ENCODE measurements at places on chromosomes 2 and 18.

- H3K36me3 ChIP-seq, result no peaks in the 10 kb centered on the region
- H3K27me3 ChIP-seq, result no peaks in the 10 kb centered on the region
- peak overlapping the region; percentile 90 for H3K4me3 ChIP-seq
- H3K4me1 ChIP-seq, result peaks cover 7% of the 10 kb centered on the region
- peak overlapping the region; percentile 89 for H3K27ac ChIP-seq
- DNase-seq, result peak; percentile 41
Measured at GRCh38 chr18:23136326-23137096, 1.2 kb downstream of the CABLES1 start.

- no peak overlapping the region for H3K4me3 ChIP-seq
- DNase-seq, result no peak
- H3K4me1 ChIP-seq, result no peaks in the 10 kb centered on the region
- H3K27me3 ChIP-seq, result no peaks in the 10 kb centered on the region
Measured at GRCh38 chr18:58058720-58059119, 14.7 kb downstream of the NEDD4L start.

GRCh38 chr2:222835143-222835822 lies 25.6 kb upstream of the ACSL3 start:
- no peaks in the 10 kb centered on the region for H3K4me1 ChIP-seq
- DNase-seq, result no peak
- no peaks in the 10 kb centered on the region for H3K36me3 ChIP-seq
- H3K27me3 ChIP-seq, result no peaks in the 10 kb centered on the region
- H3K27ac ChIP-seq, result no peak overlapping the region

GRCh38 chr2:157443795-157444640 lies at the start of gene CYTIP:
Gene CYTIP, minus strand, starts transcription at chr2:157444089. Its CDS starts 69 bp downstream, at chr2:157444020.
- peak; percentile 24 for DNase-seq
- no peaks in the 10 kb centered on the region for H3K36me3 ChIP-seq
- H3K27me3 ChIP-seq, result no peaks in the 10 kb centered on the region

- no peaks in the 10 kb centered on the region for H3K27me3 ChIP-seq
- no peaks in the 10 kb centered on the region for H3K4me1 ChIP-seq
- no peaks in the 10 kb centered on the region for H3K36me3 ChIP-seq
Measured at GRCh38 chr2:230717600-230717999, 5.0 kb downstream of the CAB39 start.

GRCh38 chr2:185665251-185665814 lies 73.3 kb upstream of the FSIP2 start:
- H3K36me3 ChIP-seq, result no peaks in the 10 kb centered on the region
- no peak overlapping the region for H3K27ac ChIP-seq
- no peak for DNase-seq
- no peak overlapping the region for H3K4me3 ChIP-seq

DNA sequence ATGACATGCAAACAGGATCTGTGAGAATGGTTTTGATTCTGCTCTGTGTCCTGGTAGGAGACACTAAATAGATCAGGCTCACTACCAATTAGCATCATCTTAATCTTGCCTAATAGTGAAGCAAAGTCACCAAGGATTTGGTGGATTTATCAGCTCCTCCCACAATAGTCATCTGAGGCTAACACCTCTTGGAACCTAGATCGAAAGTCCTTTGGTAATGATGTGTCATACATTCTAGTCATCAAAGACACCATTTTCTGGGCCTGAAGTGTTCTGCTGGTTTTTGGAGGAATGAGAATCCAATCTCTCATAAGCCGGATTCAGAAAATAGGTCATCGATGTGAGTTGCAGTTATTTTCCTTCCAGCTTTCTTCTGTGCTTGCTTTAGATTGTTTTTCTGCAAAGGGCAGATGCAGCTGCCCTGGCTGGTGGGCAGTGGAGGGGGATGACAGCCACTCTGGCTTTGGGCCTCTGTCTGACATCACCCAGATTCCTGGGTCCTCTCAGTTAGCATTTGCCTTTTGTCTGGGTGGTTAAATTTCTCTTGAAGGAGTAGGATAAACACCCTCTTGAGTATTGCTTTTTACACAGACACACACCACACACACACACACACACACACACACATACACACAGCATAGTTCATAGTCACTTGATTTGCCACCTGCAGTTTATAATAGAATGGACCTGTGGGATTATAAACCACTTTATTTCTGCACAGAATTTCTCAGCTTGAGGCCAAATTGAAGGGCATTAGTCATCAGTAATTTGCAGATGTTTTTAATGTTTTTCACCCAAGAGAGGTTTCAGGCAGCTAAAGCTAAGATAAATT lies at the start of gene MYO3B:
MYO3B (plus strand) TSS at position 198 of the 832 bp plus-strand sequence; CDS start at position 339, 141 bp downstream.
- no peaks in the 10 kb centered on the region for H3K36me3 ChIP-seq
- H3K27ac ChIP-seq, result no peak within 1 kb of the TSS
- DNase-seq, result no peak
- no peaks in the 10 kb centered on the region for H3K27me3 ChIP-seq
- H3K4me3 ChIP-seq, result no peak within 1 kb of the TSS

DNA sequence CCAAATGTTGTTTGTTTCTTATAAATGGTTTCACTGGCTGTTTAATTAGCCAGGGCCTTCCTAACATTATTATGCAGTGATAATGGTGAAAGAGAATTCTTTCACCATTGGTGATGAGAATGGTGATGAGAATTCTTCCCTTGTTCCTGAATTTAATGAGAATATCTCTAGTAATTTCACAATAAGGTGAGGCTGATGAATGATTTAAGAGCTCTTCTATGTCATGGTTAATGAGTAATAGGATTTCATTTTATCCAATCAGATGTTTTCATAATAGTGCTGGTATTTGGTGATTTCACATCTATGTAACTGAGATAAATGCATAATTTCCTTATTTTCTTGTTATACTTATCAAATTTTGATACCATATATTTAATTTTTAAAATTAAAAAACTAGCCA lies 535.7 kb upstream of the ZEB2 start:
- DNase-seq, result no peak
- H3K36me3 ChIP-seq, result no peaks in the 10 kb centered on the region
- H3K27ac ChIP-seq, result no peak overlapping the region
- no peak overlapping the region for H3K4me3 ChIP-seq

- H3K36me3 ChIP-seq, result no peaks in the 10 kb centered on the region
- no peak for DNase-seq
- no peak overlapping the region for H3K4me3 ChIP-seq
- no peak overlapping the region for H3K27ac ChIP-seq
- no peaks in the 10 kb centered on the region for H3K27me3 ChIP-seq
- no peaks in the 10 kb centered on the region for H3K4me1 ChIP-seq
Measured at GRCh38 chr2:58194458-58194857, 46.7 kb downstream of the FANCL start.

- H3K36me3 ChIP-seq, result no peaks in the 10 kb centered on the region
- no peak overlapping the region for H3K27ac ChIP-seq
- no peak overlapping the region for H3K4me3 ChIP-seq
Measured at GRCh38 chr2:77008853-77009252, 513.3 kb downstream of the LRRTM4 start.

GRCh38 chr2:169225233-169225750 lies 137.0 kb downstream of the LRP2 start:
- no peaks in the 10 kb centered on the region for H3K36me3 ChIP-seq
- H3K27me3 ChIP-seq, result no peaks in the 10 kb centered on the region
- DNase-seq, result no peak
- H3K4me1 ChIP-seq, result no peaks in the 10 kb centered on the region
- H3K27ac ChIP-seq, result no peak overlapping the region

- H3K27ac ChIP-seq, result no peak overlapping the region
- no peaks in the 10 kb centered on the region for H3K4me1 ChIP-seq
- H3K27me3 ChIP-seq, result no peaks in the 10 kb centered on the region
- no peaks in the 10 kb centered on the region for H3K36me3 ChIP-seq
- no peak for DNase-seq
Measured at GRCh38 chr2:68039317-68039716, 23.5 kb downstream of the C1D start.

GRCh38 chr2:33791625-33792024 lies 192.5 kb upstream of the FAM98A start:
- no peak overlapping the region for H3K4me3 ChIP-seq
- no peak for DNase-seq
- no peaks in the 10 kb centered on the region for H3K36me3 ChIP-seq
- H3K27ac ChIP-seq, result no peak overlapping the region
- H3K4me1 ChIP-seq, result no peaks in the 10 kb centered on the region

DNA sequence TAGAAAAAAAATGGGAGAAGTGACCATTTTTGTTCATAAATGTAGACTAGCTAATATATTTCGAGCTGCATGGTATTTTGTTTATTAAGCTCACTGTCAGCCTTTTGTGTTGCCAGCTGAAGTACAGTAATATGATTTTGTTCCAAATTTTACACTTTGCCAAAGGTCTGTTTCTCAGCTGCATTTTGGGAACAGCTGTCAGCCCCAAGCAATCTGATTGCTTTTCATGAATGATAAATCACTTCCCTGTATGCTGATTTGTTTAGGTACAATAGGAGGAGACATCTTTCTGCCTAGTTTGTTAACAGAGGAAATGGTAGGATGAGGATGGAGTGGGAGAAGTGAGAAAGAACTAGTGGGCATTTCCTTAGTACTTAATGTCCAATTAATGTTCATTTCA lies 79.3 kb downstream of the NABP1 start:
- H3K27ac ChIP-seq, result no peak overlapping the region
- H3K36me3 ChIP-seq, result no peaks in the 10 kb centered on the region
- no peak for DNase-seq
- H3K4me3 ChIP-seq, result no peak overlapping the region

DNA sequence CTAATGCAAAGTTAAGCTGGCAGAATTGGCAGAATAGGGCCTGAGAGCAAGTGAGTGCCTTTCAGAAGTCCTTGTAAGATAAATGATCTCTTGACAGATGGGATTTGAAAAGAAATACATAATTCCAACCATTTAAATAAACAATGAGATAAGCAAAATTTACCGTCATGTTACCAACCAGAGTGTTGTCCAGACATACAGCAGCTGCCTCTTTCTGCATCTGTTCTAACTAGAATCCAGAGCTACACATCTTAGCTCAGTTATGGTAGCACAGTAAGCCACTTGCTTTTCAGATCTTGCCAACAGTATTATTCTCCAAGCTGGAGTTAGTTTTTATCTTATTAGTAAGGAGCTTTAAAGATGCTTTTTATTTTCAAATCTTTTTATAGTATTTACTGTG lies 179.6 kb downstream of the BARD1 start:
- H3K4me3 ChIP-seq, result no peak overlapping the region
- no peak overlapping the region for H3K27ac ChIP-seq
- H3K27me3 ChIP-seq, result no peaks in the 10 kb centered on the region
- no peak for DNase-seq

GRCh38 chr18:43422518-43422917 lies 145.2 kb upstream of the SYT4 start:
- H3K4me3 ChIP-seq, result no peak overlapping the region
- no peak overlapping the region for H3K27ac ChIP-seq
- no peak for DNase-seq

- no peak for DNase-seq
- H3K4me3 ChIP-seq, result no peak overlapping the region
- no peaks in the 10 kb centered on the region for H3K4me1 ChIP-seq
Measured at GRCh38 chr2:172964511-172965139, 111.0 kb upstream of the MAP3K20 start.

GRCh38 chr18:43060020-43060419 lies 55.5 kb downstream of the RIT2 start:
- H3K36me3 ChIP-seq, result no peaks in the 10 kb centered on the region
- no peak overlapping the region for H3K27ac ChIP-seq
- H3K4me1 ChIP-seq, result no peaks in the 10 kb centered on the region
- no peak overlapping the region for H3K4me3 ChIP-seq

DNA sequence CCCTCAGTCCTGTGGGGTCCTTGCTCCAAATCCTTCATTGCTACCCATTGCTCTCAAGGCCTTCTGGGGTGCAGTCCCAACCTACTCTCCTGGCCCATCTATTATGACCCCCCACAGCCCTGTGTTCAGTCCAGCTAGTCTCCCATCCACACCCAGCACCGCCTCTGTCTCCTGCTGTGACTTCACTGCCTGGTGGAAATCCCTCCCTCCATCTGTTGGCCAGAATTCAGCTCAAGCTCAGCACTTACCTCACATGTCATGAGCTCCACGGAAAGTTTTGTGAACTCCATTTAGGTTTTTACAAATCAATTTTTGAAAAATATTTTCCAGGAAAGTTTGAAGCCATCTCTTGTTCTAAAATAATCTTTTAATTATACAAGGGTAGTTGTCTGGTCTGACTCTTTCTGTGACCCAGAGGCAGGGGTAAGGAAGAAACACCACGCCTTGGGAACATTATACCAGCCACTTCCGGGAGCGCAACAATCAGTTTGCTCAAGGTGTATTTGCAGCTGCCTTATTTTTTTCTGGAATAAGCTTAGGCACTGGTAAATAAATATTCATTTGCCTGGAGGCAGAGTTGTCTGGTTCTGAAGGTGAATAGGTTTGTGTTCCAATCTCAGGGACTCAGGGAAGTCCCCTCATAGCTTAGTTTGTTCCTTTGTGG lies 110.8 kb downstream of the VIT start:
- H3K27ac ChIP-seq, result peak overlapping the region; percentile 55
- no peaks in the 10 kb centered on the region for H3K4me1 ChIP-seq
- H3K27me3 ChIP-seq, result no peaks in the 10 kb centered on the region
- DNase-seq, result no peak

- no peak for DNase-seq
- H3K27me3 ChIP-seq, result no peaks in the 10 kb centered on the region
- no peaks in the 10 kb centered on the region for H3K36me3 ChIP-seq
- H3K4me1 ChIP-seq, result no peaks in the 10 kb centered on the region
Measured at GRCh38 chr18:191725-192124, 33.4 kb downstream of the USP14 start.

GRCh38 chr18:45621061-45621511 lies 5.8 kb downstream of the SLC14A2 start:
- peaks cover 5% of the 10 kb centered on the region for H3K4me1 ChIP-seq
- no peaks in the 10 kb centered on the region for H3K36me3 ChIP-seq
- no peak overlapping the region for H3K27ac ChIP-seq
- H3K4me3 ChIP-seq, result no peak overlapping the region
- no peaks in the 10 kb centered on the region for H3K27me3 ChIP-seq
- peak; percentile 19 for DNase-seq

DNA sequence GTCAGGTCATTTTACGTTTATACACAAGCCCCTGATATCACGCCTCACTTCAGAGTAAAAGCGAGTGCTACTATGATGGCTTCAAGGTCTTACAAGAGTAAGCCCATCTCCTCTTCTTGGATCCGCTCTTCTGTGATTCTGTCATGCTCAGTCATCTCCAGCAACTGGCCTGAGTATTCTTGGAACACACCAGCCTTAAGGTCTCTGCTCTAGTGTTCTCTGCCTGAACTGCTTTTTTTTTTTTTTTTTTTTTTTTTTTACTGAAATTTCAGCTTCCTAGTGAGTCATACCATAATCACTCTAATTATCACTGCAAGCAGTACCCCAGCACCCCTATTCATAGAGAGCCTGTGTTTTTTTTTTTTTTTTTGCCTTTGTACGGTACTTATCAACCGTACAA lies 1228.9 kb downstream of the CNTNAP5 start:
- DNase-seq, result no peak
- no peaks in the 10 kb centered on the region for H3K36me3 ChIP-seq
- no peak overlapping the region for H3K4me3 ChIP-seq
- no peaks in the 10 kb centered on the region for H3K4me1 ChIP-seq
- H3K27me3 ChIP-seq, result no peaks in the 10 kb centered on the region

GRCh38 chr18:25310045-25310444 lies 41.9 kb downstream of the ZNF521 start:
- H3K4me3 ChIP-seq, result no peak overlapping the region
- no peaks in the 10 kb centered on the region for H3K4me1 ChIP-seq
- no peaks in the 10 kb centered on the region for H3K36me3 ChIP-seq
- no peak overlapping the region for H3K27ac ChIP-seq

- no peak overlapping the region for H3K27ac ChIP-seq
- no peak for DNase-seq
- H3K36me3 ChIP-seq, result no peaks in the 10 kb centered on the region
Measured at GRCh38 chr2:129738799-129739198, 240.7 kb upstream of the RAB6C start.

Data from breast epithelium (tissue), 4 donors.